ENCODE measurements at places on chromosomes 11 and 22.

GRCh38 chr22:46538814-46539160 is 1.4 kb upstream of the CELSR1 start:
- no peak for DNase-seq

GRCh38 chr22:38774496-38775166 is 18.8 kb upstream of the SUN2 start:
- DNase-seq: no peak

- no peak for DNase-seq
Measured at GRCh38 chr11:47516155-47516554, 36.8 kb downstream of the CELF1 start.

GRCh38 chr11:93329936-93330445 is 551 bp upstream of the DEUP1 start:
- no peak for DNase-seq

- no peak for DNase-seq
Measured at GRCh38 chr22:25697181-25697664, 44.8 kb upstream of the MYO18B start.

- no peak for DNase-seq
Measured at GRCh38 chr11:113022262-113022661, 61.0 kb downstream of the NCAM1 start.

DNA sequence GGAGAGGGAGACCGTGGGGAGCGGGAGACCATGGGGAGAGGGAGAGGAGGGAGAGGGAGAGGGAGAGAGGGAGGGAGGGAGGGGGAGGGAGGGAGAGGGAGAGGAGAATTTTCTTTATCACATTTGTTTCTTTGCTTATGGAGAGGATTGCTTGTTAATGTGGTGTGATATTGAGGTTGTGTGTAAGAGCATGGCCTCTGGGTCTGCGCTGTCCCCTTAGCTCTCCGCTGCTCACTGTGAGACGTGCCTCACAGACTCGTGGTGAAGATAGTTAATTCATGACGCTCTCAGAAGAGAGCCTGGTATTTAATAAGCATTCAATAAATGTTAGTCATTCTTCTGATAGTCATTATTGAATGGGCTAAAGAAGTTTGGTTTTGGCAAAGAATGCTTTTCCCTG is 26.2 kb downstream of the PPFIA1 start:
- DNase-seq: no peak

DNA sequence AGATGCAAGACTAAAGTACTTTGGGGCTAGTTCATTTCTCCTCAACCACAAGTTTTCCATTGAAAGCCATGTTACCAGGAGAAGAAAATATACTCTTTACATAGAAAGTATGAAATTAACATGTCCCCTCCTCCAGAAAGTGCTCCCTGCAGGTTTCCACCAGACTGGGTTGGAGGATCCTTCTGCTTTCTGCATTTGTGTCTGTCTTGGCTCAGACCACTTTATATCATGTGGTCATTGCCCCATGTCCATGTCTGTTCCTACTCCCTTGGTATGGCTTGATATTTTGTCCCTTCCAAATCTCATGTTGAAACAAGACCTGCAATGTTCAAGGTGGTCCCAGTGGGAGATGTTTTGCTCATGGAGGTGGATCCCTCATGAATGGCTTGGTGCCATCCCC is 28.4 kb upstream of the ACER3 start:
- no peak for DNase-seq

DNA sequence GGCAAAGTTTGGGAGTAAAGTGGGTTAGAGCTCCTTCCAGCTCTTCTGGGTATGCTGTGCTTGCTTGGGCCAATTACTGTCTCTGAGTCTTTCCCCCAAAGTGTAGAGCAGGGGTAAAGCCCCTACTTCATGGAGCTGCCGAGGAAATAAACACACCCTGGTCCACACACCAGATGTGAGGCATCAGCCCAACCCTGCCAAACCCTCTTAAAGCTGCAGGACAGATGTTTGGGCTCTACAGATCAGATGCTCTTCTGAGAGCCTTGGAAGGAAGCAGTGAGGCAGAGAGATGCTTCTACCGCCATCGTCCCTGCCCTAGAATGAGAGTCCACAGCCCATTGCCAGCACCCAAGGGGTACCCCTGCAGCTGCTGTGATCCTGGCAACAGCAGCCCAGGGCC is 64.7 kb downstream of the ELFN2 start:
- DNase-seq: no peak

- DNase-seq: peak; percentile 34
Measured at GRCh38 chr11:62708793-62709192, 1.3 kb downstream of the GNG3 start.

- DNase-seq: no peak
Measured at GRCh38 chr11:125163431-125164063, 1.0 kb upstream of the PKNOX2 start.

DNA sequence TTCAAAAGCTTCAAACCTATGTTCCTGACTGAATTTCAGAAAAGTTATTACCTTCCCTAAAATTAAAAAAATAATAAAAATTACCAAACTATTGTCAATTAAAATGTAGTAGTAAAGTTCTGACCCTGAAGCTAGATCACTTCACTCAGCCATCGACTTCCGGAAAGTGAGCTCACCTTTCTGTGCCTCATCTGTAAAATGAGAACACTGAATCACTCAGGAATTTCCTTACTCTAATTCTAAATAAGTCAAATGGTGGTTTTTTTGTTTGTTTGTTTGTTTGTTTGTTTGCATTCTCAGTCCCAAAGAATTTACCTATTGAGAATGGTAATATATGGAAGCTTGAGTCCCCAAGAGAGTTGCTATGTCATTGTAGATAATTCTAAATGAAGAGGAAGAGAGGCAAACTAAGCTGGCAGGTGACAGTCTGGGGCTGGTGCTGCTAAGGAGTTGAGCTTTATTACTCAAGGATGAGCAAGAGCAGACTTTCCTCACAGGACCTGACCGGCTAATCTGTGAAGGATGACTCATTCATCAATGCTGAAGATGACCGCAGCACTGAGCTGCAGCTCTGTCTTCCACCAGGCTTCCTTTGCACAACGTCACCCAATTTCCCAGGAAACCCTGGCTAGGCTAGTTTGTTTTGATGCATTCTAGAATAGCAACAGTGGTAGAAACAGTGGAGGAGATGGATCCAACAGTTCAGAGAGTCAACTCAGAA is 248.8 kb downstream of the RAB38 start:
- no peak for DNase-seq

DNA sequence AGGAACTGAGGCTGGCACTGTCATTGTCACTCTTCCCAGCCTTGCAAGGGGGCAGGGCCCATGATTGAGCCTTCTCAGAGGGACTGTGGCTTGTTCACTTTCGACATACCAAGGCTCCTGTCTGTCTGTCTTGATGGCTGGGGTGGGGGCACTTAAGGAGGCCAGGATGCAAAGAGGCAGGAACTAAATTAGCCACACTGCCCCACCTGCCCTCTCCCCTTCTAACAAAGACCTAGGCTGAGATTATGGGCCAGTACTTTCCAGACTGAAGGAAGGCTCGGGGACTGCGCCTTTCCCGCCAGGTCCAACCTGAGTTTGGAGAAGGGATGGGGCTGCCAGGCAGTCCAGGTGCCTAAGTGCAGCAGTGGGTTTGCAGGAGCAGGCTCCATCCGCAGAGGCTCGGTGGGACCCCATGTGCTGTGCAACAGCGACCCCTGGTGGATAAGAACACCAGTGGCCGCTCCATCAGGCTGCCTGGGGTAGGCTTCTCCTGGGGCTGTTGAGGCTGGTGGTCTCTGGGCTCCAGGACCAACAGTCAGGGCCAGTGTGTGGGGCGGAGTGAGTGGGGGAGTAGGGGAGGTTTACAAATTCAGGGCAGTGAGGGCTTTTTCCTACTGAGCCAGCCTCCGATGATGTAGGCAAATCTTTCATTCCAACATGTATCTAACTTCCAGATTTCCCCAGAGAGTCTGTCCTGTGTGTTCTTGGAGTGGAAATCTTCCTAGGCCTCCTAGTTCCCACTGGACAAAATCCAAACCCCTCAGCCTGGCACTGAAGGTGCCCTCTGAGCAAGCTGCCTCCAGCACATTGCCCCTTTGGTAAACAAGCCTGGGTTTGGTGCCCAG is 93.9 kb downstream of the INSC start:
- peak; percentile 58 for DNase-seq

DNA sequence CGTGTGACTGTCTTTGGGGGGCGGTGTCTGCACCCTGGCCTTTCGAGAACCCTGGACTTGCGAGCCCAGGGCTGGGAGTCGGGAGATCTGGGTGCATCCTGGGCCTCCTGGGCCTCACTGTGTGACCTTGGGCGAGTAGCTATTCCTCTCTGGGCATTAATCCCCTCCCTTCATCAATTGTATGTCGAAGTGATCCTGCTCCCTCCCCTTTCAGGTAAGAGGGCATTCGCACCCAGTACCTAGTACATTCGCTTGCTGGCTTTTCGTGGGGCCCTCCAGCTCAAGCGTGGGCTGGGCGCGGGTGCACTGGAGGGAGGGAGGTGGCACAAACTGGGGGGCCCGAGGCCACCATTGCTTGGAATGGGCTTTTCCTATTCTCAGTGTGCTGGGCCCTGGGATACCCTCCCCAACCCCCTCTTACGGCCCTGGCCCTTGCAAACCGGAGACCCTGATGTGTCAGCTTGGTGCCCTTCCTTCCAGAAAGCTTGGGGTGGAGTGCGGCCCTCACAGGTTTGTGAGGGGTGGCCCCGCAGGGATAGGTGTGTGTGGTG is 530 bp downstream of the USP35 start:
- no peak for DNase-seq
